ENCODE measurements at places on chromosomes 11 and 22. TPM values are rescaled to one million over a fixed set of nuclear protein-coding genes. Genes with fewer than 3 reads are reported as not detected.

GRCh38 chr11:121451178-121451985 lies 732 bp upstream of the SORL1 start:
- peak overlapping the region; percentile 87 for H3K4me3 ChIP-seq
- peaks cover 32% of the 10 kb centered on the region for H3K4me1 ChIP-seq
- DNase-seq = no peak
- H3K27me3 ChIP-seq = peaks cover 10% of the 10 kb centered on the region
- peak overlapping the region; percentile 90 for H3K27ac ChIP-seq
- no peaks in the 10 kb centered on the region for H3K36me3 ChIP-seq

The MMP7 gene
- total RNA-seq = 3.5 TPM

GRCh38 chr11:92978271-92979111 lies 9.0 kb downstream of the MTNR1B start:
- peaks cover 15% of the 10 kb centered on the region for H3K27me3 ChIP-seq
- H3K27ac ChIP-seq = no peak overlapping the region
- H3K4me1 ChIP-seq = no peaks in the 10 kb centered on the region
- H3K4me3 ChIP-seq = no peak overlapping the region
- DNase-seq = no peak
- no peaks in the 10 kb centered on the region for H3K36me3 ChIP-seq

- peaks cover 11% of the 10 kb centered on the region for H3K36me3 ChIP-seq
- peak overlapping the region; percentile 81 for H3K4me3 ChIP-seq
- H3K4me1 ChIP-seq = peaks cover 38% of the 10 kb centered on the region
- H3K27ac ChIP-seq = no peak overlapping the region
- peaks cover 1% of the 10 kb centered on the region for H3K27me3 ChIP-seq
These were observed 2.1 kb downstream of the TOLLIP start for GRCh38 chr11:1307163-1307870.

The LRRC10B gene
- total RNA-seq = 3.2 TPM

GRCh38 chr22:46589141-46589748 lies 30.9 kb upstream of the GRAMD4 start:
- H3K27ac ChIP-seq = no peak overlapping the region
- no peaks in the 10 kb centered on the region for H3K27me3 ChIP-seq
- H3K36me3 ChIP-seq = peaks cover 1% of the 10 kb centered on the region
- H3K4me1 ChIP-seq = peaks cover 24% of the 10 kb centered on the region

DNA sequence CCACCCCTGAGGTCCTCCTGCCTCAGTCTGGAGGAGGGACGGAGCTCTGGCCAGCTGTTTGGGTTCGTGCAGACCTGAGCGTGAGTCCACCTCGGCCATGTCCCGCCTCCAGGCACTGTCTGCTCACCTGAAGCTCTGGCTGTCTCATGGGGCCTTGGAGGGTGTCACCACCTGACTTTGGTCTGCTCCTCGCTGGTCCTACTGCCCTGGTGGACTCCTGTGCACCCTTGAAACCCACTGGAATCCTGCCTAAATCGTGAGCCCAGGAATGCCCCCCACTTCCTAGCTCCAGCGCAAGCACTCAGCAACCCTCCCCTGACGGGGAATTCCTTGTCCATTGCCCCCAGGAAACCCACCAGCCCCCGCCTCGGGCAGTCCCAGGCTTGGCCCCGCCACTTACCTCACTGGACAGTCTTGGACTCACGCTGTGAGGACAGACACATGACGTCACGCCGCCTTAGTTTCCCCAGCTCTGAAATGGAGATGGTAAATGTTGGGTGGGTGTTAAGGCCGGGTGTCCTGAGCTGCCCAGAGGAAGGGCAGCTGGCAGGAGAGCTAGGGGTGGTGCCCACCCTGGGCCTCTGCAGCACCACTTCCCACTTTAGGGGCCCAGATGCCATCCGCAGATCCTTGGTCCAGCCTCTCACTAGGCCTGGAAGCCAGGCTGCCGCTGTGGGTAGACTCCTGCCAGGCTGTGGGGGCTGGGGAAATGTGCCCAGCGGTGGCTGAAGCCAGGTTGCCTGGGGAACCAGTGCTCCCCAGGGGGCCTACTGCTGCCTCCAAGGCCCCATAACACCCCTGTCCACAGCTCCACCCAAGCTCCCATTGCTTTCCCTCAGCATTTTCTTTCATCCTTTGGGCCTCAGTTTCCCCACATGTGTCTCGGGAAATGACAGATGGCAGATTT lies 18.2 kb upstream of the TBX1 start:
- H3K27ac ChIP-seq = no peak overlapping the region
- H3K36me3 ChIP-seq = no peaks in the 10 kb centered on the region
- no peaks in the 10 kb centered on the region for H3K4me1 ChIP-seq
- no peaks in the 10 kb centered on the region for H3K27me3 ChIP-seq

- H3K4me1 ChIP-seq = peaks cover 43% of the 10 kb centered on the region
- H3K36me3 ChIP-seq = peaks cover 4% of the 10 kb centered on the region
- H3K4me3 ChIP-seq = peak overlapping the region; percentile 78
- H3K27me3 ChIP-seq = peaks cover 19% of the 10 kb centered on the region
These were observed 2.9 kb downstream of the CLCF1 start for GRCh38 chr11:67370351-67371076.

- peaks cover 12% of the 10 kb centered on the region for H3K36me3 ChIP-seq
- H3K27ac ChIP-seq = peak overlapping the region; percentile 96
- peak overlapping the region; percentile 92 for H3K4me3 ChIP-seq
- H3K27me3 ChIP-seq = no peaks in the 10 kb centered on the region
- peaks cover 37% of the 10 kb centered on the region for H3K4me1 ChIP-seq
These were observed 2.1 kb downstream of the METTL15 start for GRCh38 chr11:28110108-28110820.

DNA sequence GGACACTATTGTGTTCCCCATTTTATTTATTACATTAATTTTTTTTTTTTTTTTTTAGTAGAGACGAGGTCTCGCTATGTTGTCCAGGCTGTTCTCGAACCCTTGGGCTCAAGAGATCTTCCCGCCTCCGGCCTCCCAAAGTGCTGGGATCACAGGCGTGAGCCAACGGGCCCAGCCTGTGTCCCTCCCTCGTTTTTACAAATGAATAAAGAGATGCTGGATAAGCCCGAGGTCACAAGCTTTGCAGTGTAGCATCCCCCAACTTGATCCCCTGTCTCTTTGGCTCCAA lies 297 bp upstream of the MTFP1 start:
- no peaks in the 10 kb centered on the region for H3K27me3 ChIP-seq
- peak overlapping the region; percentile 86 for H3K27ac ChIP-seq
- no peak for DNase-seq
- peak overlapping the region; percentile 94 for H3K4me3 ChIP-seq

DNA sequence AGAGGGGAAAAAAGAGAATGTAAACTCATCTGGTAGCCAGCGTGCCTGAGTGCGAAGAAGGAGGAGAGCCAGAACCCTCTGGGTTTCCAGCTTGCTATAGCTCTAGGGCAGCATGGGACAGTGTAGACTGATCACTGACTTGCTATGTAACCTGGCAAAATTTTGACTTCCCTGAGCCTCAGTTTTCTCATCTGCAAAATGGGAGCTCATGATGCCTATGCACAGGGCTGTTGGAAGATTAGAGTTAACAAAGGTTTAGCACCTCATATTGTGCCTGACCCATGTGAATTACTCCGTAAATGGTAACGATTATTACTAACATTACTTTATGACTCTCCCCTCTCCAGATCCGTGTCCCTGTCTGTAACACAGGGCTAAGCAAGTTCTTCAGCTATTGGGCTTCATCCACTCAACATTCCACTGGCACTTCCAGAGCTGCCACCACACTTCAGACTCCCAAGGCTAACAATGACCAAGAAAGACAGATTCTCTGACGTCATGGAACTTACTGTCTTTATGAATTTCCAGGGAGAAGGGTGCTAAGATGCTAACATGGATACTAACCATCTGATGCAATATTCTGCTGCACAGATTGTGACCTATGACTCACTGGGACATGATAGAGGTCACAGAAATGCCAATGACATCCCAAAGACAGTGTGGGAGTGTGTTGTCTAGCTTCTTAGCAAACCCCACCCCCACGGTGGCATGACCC lies 195.2 kb downstream of the TRIM29 start:
- H3K4me3 ChIP-seq = no peak overlapping the region
- H3K36me3 ChIP-seq = no peaks in the 10 kb centered on the region
- no peak overlapping the region for H3K27ac ChIP-seq
- H3K27me3 ChIP-seq = peaks cover 25% of the 10 kb centered on the region
- peaks cover 10% of the 10 kb centered on the region for H3K4me1 ChIP-seq

DNA sequence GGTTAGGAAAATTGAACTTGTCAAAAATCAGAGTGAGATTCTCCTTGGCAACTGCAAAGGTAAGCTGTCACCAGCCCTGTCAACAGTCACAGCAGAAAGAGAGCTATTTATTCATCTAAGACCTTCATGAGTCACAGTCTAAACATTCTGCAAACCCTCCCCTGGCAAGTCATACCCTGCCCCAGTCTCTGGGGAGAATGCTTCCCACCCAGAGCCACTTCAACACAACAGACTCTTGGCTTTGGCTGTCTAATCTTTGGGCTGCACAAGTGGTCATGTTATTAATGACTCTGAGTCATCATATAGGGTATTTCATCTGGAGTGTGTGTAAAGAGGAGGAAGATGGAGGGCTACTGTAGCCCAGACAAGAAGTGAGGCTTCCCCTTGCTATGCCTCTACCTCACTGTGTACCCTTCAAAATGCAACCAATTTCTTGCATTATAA lies 153.4 kb downstream of the CCDC34 start:
- H3K4me1 ChIP-seq = peaks cover 30% of the 10 kb centered on the region
- H3K36me3 ChIP-seq = peaks cover 3% of the 10 kb centered on the region
- DNase-seq = no peak
- H3K27ac ChIP-seq = peak overlapping the region; percentile 85
- peak overlapping the region; percentile 7 for H3K4me3 ChIP-seq

The DLG2 gene
- total RNA-seq = 5.9 TPM

GRCh38 chr11:69170704-69171103 lies 15.0 kb downstream of the SMIM38 start:
- no peak overlapping the region for H3K4me3 ChIP-seq
- no peak for DNase-seq
- no peak overlapping the region for H3K27ac ChIP-seq
- H3K27me3 ChIP-seq = peaks cover 3% of the 10 kb centered on the region
